Activated CD4-positive, alpha-beta T cell treated with anti-CD3 and anti-CD28 coated beads, Interleukin-2, amount 10 ng/mL, durations not matched to agents 24 days and 14 days (primary cell): ENCODE measurements at places on chromosomes 7 and 10. TPM values are rescaled to one million over a fixed set of nuclear protein-coding genes. Genes with fewer than 3 reads are reported as not detected.

GRCh38 chr7:98668255-98668654, 51.2 kb downstream of the NPTX2 start:
- no peaks in the 10 kb centered on the region for H3K4me1 ChIP-seq
- no peak overlapping the region for H3K27ac ChIP-seq
- DNase-seq = no peak
- no peaks in the 10 kb centered on the region for H3K36me3 ChIP-seq

- peaks cover 30% of the 10 kb centered on the region for H3K4me1 ChIP-seq
- peaks cover 49% of the 10 kb centered on the region for H3K27me3 ChIP-seq
- DNase-seq = no peak
- H3K4me3 ChIP-seq = no peak overlapping the region
- H3K27ac ChIP-seq = no peak overlapping the region
Observed at GRCh38 chr10:88089498-88089897, 226.1 kb downstream of the PTEN start.

- no peak overlapping the region for H3K27ac ChIP-seq
- H3K36me3 ChIP-seq = no peaks in the 10 kb centered on the region
- no peaks in the 10 kb centered on the region for H3K4me1 ChIP-seq
- DNase-seq = no peak
- no peak overlapping the region for H3K4me3 ChIP-seq
- peaks cover 15% of the 10 kb centered on the region for H3K27me3 ChIP-seq
Observed at GRCh38 chr7:141128506-141128905, 54.6 kb downstream of the TMEM178B start.

The COL28A1 gene
- not detected in 2 replicates for total RNA-seq

The TUBAL3 gene
- total RNA-seq = 0.14 TPM in 1 of 2 replicates, not detected in the other

- H3K27me3 ChIP-seq = peaks cover 12% of the 10 kb centered on the region
- no peak overlapping the region for H3K4me3 ChIP-seq
- DNase-seq = no peak
- no peak overlapping the region for H3K27ac ChIP-seq
- H3K4me1 ChIP-seq = peaks cover 2% of the 10 kb centered on the region
- no peaks in the 10 kb centered on the region for H3K36me3 ChIP-seq
Observed at GRCh38 chr10:113450906-113451305, 101.9 kb upstream of the HABP2 start.

- DNase-seq = no peak
- no peaks in the 10 kb centered on the region for H3K36me3 ChIP-seq
- peaks cover 3% of the 10 kb centered on the region for H3K27me3 ChIP-seq
- H3K4me1 ChIP-seq = no peaks in the 10 kb centered on the region
- H3K4me3 ChIP-seq = no peak overlapping the region
Observed at GRCh38 chr10:112215342-112215774, 31.8 kb upstream of the GPAM start.
